ENCODE measurements at places on chromosomes 7 and 10. TPM values are rescaled to one million over a fixed set of nuclear protein-coding genes. Genes with fewer than 3 reads are reported as not detected.

Gene ITPRID1
- total RNA-seq, result 1.6 TPM

Gene HHEX
- total RNA-seq, result 10.6 TPM

DNA sequence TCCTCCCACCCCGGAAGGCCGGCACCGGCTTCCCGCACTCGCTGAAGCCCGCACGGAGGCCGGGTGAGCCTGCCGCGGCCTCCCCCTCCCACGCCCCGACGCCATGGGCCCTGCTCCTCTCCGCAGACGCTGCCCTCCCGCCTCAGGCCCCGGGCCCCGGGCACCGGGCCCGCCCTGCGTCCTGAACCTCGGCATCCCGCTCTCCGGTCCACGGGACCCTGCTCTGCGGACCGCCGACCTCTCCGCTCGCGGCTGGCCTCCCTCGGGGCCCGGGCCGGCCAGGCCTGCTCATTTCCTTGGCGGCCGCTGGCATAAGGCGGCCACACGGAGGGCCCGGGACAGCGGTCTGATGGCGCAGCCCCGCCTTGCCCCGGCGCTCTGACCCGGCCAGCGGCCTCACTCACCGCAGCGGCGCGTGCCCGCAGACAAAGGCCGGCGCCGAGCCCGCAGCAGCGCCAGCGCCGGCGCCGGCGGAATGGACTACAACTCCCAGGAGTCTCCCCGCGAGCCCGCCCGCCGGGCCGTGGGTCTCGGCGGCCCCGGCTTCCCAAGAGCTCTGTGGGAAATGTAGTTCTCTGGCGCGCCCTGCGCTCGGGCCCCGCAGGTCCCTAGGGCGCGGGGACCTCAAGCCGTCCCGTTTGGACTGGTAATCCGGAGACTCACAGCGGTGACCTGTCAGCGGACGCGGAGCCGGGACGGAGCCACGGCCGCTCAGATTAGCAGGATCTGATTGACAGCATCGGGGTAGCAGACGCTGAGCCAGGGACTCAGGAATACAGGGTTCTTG lies at the start of gene ZNF32:
Gene ZNF32, minus strand, starts transcription at position 484 of the 787 bp plus-strand sequence. CDS start 2,748 bp downstream, outside the sequence.
- H3K4me1 ChIP-seq, result no peaks in the 10 kb centered on the region
- H3K4me3 ChIP-seq, result peak within 1 kb of the TSS; percentile 95
- DNase-seq, result peak; percentile 71
- no peaks in the 10 kb centered on the region for H3K27me3 ChIP-seq
- H3K36me3 ChIP-seq, result peaks cover 23% of the 10 kb centered on the region

GRCh38 chr10:2509081-2509531 lies 558.2 kb upstream of the PFKP start:
- no peaks in the 10 kb centered on the region for H3K4me1 ChIP-seq
- H3K36me3 ChIP-seq, result no peaks in the 10 kb centered on the region
- H3K27me3 ChIP-seq, result no peaks in the 10 kb centered on the region
- H3K4me3 ChIP-seq, result no peak overlapping the region
- H3K27ac ChIP-seq, result no peak overlapping the region
- no peak for DNase-seq

GRCh38 chr7:108634036-108634435 lies 64.4 kb downstream of the DNAJB9 start:
- H3K27me3 ChIP-seq, result no peaks in the 10 kb centered on the region
- H3K4me1 ChIP-seq, result no peaks in the 10 kb centered on the region
- no peak for DNase-seq
- no peaks in the 10 kb centered on the region for H3K36me3 ChIP-seq
- H3K4me3 ChIP-seq, result no peak overlapping the region

DNA sequence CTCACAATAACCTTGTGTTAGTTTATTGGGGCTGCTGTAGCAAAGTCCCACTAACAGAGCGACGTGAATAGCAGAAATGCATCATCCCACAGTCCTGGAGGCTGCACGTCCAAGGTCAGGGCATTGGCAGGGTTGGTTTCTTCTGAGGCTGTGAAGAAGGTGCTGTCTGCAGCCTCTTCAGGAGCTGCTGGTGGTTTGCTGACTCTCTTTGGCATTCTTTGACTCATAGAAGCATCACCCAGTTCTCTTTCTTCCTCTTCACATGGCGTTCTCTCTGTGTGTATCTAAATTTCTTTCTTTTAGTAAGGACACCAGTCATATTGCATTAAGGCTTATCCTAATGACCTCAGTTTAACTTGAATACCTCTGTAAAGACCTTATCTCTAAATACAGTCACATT lies 428.4 kb upstream of the KLF6 start:
- H3K4me1 ChIP-seq, result no peaks in the 10 kb centered on the region
- H3K4me3 ChIP-seq, result no peak overlapping the region

DNA sequence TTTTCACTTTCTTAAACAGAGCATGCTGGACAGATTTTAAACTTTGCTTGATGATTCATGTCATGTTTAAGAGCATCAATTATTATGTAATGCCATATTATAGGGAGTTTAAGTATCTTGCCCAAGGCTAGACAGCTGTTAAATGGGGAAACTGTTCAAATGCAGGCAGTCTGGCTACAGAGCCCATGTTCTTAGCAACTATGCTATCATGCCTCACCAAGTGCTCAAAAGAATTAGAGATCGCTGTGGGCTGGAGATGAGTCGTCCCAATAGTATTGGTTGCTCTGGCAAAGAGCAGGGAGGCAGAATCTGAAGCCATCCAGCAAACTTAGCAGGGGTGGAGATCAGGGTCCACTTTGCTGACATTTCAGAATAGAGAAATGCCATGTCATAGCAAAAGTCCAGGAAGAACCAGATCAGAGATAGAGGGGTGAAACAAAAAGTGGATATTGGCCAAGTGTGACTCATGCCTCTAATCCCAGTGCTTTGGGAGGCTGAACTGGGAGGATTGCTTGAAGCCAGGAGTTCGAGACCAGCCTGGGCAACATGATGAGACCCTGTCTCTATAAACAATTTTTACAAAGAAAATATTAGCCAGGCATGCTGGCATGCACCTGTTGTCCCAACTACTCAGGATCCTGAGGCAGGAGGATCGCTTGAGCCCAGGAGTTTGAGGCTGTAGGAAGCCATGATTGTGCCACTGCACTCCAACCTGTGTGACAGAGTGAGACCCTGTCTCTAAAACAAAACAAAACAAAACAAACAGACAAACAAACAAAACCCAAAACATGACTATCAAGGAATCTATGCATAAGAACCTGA lies 57.8 kb downstream of the BAMBI start:
- H3K4me1 ChIP-seq, result no peaks in the 10 kb centered on the region
- no peak for DNase-seq
- H3K27ac ChIP-seq, result no peak overlapping the region
- no peak overlapping the region for H3K4me3 ChIP-seq
- H3K27me3 ChIP-seq, result no peaks in the 10 kb centered on the region
- H3K36me3 ChIP-seq, result no peaks in the 10 kb centered on the region

- DNase-seq, result no peak
- H3K27ac ChIP-seq, result no peak overlapping the region
- H3K27me3 ChIP-seq, result peaks cover 4% of the 10 kb centered on the region
- H3K4me3 ChIP-seq, result no peak overlapping the region
- H3K4me1 ChIP-seq, result no peaks in the 10 kb centered on the region
These were observed 353.4 kb downstream of the FGFR2 start for GRCh38 chr10:121244818-121245217.

- H3K27ac ChIP-seq, result peak overlapping the region; percentile 66
- peaks cover 13% of the 10 kb centered on the region for H3K4me1 ChIP-seq
These were observed 69.4 kb downstream of the AMZ1 start for GRCh38 chr7:2757361-2757903.

Data from breast epithelium (tissue), 4 donors.